Germinal center (tissue), 1 donor: ENCODE measurements at places on chromosomes 2 and 18.

DNA sequence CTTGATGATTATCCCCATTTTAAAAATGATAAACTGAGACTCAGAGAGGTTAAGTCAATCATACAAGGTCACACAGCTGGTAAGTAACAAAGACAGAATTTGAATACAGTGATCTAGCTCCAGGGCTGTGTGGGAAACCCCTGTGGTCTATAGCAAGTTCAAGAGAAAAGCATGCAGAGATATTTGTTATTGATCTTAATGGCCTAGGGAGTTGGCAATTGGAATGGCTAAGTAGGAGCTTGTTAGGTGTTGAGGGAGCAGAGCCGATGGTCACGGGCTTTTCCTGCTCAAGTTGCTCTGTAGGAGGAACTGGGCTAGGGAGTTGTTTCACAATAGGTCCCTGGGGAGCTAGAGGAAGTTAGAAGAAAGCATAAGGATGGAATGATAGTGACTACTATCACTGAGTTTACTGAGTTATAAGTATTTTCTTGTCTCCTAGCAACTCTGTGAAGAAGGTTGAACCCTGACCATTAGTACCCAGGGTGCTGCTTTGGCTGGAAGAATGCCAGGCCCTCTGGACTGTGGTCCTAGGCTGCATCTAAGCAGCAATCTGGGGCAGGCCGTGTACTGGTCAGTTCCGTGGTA is 30.0 kb downstream of the RNF125 start:
- DNase-seq = no peak

- DNase-seq = peak; percentile 79
Observed at GRCh38 chr2:84971510-84972206, 697 bp downstream of the KCMF1 start.

GRCh38 chr2:44766220-44766619 is 175.3 kb upstream of the SIX3 start:
- no peak for DNase-seq

DNA sequence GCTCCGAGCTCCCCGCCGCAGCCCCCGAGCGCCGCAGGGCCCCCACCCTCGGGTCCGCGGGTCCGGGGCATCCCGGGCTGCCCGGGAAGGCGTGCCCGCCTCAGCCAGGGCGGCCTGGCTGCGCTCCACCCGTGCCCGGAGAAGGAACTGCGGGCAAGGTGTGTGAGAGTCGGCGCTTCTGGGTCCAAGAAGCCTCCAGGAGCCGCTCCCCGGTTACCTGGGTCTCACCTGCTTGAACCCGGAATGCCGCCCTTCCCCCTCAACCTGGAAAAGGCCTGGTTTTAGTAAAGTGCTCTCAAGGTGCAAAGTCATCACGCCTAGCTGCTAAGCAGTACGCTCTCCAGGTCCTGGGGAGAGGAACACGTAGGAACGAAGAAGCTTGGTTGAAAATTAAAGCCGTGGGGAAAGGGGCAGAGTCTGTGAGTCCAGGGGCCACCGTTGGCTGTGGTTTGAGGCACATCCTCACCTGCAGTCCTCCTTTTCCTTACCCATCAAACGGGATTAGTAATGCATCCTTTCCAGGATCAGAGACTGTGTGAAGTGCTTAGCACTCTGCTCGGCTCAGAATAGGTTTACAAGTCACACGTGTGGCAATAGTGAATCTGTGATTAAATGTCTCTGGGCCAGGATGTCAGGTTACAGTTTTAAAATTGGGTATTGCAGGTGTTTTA is 1.2 kb downstream of the ASAP2 start:
- peak; percentile 21 for DNase-seq

DNA sequence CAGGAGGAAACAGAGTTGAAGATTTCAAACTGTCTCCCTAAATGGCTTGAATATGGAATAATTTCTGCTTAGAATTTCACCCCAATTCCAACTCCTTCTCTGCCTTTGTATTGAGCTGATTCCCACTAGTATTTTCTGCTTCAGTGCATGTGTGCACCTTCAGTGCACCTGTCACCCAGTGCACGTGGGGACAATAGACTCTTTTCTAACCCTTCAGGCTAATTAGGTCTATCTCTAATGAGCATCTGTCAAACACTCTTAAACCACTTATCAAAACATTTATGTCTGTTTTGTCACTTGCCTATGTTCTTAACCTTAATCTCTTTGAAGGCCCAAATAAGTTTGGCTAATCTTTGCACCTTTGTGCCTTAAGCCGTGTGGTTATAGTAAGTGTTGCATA is 232.0 kb upstream of the NETO1 start:
- no peak for DNase-seq

GRCh38 chr2:15116830-15117229 is 444.3 kb downstream of the NBAS start:
- DNase-seq = no peak

DNA sequence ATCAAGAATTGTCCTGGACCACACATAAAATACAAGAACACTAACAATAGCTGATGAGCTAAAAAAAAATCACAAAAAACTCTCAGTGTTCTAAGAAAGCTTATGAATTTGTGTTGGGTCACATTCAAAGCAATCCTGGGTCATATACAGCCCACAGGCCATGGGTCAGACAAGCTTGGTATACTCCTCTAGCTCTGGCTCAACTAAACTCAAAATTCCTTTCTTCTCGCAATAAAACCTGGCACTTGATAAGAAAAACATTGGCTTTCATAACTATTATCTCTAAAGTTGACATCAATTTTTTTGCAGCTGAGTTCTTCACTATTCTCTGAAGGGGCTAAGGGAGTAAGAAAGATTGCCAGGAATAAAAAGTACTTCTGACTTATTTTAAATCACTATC is 38.3 kb downstream of the FBXO48 start:
- no peak for DNase-seq

GRCh38 chr2:109134741-109135358 is 5.8 kb downstream of the SH3RF3 start:
- no peak for DNase-seq

DNA sequence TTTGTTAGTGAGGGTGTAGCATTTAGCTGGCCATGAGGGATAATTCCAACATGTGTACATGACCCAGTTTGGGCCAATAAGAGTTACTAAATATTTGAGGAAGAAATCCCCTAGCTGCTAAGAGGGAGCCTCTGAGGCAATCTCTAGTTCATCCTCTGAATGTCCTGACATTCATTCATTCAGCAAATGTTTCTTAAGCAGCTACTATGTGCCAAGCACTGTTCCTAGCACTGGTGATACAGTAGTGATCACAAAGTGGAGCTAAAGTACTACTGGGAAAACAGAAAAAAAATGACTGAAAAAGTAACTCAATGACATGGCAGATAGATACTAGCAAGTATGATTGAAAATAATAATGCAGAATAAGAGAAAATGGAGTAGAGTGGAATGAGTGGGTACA is 79.8 kb upstream of the PID1 start:
- no peak for DNase-seq

- no peak for DNase-seq
Observed at GRCh38 chr2:10598501-10598900, 91.3 kb downstream of the NOL10 start.

GRCh38 chr2:56287974-56288373 is 104.2 kb downstream of the CCDC85A start:
- DNase-seq = no peak

DNA sequence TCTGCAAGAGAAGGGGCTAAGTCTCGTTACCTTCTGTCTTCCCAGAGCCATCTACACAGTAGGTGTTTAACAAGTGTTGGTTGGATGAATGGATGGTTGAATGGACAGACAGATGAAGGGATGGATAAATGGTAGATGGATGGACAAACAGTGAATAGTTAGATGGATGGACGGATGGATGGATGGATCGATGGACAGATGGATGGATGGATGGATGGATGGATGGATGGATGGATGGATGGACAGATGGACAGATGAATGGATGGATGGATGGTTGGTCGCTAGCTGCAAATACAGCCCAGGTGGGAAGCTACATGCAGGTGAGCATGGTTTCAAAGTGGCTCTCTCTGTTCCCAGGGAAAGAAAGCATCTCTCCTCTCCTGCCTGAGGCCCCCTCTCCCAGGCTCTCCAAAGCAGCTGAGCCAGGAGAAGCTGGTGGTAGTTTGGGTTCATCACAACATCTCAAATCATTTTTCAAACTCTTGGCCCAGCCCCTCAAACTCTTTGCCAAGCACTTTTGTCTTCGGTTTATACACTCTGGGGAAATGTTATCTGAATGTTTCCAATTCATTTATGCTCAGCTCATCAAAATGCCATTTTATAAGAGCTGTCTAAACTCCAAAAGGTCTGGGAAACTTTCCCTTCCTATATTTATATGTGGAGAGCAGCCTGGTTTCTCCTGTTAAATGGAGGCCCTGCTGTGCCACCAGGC is 192.7 kb downstream of the ANAPC1 start:
- DNase-seq = no peak

- DNase-seq = no peak
Observed at GRCh38 chr2:131827481-131828163, 299.9 kb downstream of the CCDC74A start.

- DNase-seq = no peak
Observed at GRCh38 chr18:41456831-41457230, 498.2 kb upstream of the PIK3C3 start.

- DNase-seq = no peak
Observed at GRCh38 chr2:1544478-1545069, 131.3 kb downstream of the TPO start.

DNA sequence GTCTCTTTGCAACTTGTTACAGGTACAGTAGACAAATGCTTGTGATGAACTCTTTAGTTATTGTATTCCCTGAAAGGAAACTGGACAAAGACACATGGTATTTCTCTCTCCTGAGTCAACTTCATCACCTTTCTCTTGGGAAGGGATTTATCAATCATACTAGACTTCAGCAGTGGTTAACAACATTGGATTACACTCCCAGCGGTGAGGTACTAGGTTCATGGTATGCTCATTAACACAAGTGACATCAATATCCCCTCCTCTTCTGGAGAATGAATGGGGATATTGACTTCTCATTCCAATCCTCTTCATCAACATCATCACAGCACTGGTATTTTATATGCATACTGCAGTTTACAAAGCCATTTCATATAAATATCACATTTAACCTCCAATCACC is 574.6 kb downstream of the ERBB4 start:
- no peak for DNase-seq

- no peak for DNase-seq
Observed at GRCh38 chr2:104321116-104321795, 532.7 kb upstream of the POU3F3 start.

DNA sequence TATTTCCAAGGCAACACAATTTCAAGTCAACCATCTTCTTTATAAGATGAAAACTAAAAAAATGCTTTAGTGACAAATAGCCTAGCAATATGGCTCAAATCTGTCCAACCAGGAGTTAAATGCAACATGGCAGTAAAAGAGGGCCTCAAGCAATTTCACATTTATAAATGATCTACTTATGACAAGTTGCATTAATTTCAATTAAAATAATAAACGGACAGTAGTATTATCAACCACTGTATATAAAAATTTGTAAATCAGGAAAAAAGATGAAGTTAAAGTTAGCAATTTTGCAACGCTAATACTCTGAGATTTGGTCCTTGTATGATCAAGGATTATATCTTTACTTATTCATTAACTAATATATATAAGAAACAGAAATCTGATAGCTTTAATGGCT is 19.3 kb downstream of the CCDC88A start:
- no peak for DNase-seq

DNA sequence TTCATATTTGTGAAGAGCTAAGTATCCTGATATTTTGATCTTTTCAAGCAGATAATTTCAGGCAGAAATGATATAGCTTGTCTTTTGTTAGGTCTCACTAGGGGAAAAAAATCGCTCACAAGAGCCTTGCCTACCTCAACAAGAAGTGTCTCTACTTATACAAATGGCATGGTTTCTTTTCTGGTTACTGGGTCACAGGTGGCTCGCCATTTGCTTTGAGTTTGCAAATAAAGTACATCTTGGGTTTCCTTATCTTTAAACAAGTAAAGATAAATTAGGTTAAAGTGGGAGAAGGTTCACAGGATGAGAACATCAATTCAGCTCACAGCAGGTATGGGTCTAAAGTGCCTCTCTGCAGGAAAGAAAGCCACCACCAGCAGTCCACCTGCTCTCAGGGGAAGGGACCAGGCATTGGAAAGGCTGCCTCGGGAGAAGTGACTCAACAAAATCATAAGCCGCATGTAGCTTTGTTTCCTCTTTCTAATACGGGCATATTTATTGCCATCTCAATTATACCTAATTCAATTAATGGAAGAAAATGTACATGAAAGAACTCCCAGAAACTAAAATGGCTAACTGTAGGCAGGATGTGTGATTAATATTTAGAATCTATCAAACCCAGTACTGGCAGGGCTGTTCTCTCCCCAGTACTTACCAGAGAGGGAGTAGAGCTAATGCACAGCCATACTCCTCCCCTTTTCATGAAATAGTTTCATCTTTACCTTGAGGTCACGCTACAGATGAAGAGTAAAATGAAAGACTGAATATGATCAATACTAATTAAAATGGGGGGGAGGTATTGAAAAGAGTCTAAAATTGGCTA is 28.3 kb downstream of the CDC42EP3 start:
- no peak for DNase-seq

DNA sequence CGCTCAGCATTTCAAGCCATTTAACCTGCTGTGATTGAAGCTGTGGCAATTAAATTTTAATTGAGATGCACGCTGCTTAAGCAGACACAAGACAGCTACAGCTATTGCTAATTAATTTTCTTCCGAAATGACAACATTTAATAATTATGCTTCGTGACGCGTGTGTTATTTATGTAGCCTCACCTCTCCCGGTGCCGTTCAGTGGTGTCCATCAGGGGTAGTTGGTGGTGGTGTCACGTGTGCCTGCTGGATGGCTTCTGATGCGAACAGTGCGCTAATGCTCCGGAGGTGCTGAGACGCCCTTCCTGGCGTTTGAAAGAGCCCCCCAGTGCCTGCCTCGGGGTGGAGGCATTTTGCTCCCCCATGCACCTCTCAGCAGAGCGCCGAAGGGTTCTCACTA is 39.5 kb downstream of the GLI2 start:
- DNase-seq = no peak

GRCh38 chr2:167832868-167833287 is 414.5 kb downstream of the STK39 start:
- DNase-seq = no peak

GRCh38 chr2:43217228-43218154 is 8.9 kb downstream of the ZFP36L2 start:
- no peak for DNase-seq

GRCh38 chr2:100905132-100905805 is 85.3 kb downstream of the NPAS2 start:
- DNase-seq = no peak
